DMS 273 treated with DMSO at 0.1 percent for 48 hours (cell line): ENCODE measurements at places on chromosomes 1 and 21.
A peak's percentile ranks its signal among the peaks of the same experiment; 100 is the strongest.

DNA sequence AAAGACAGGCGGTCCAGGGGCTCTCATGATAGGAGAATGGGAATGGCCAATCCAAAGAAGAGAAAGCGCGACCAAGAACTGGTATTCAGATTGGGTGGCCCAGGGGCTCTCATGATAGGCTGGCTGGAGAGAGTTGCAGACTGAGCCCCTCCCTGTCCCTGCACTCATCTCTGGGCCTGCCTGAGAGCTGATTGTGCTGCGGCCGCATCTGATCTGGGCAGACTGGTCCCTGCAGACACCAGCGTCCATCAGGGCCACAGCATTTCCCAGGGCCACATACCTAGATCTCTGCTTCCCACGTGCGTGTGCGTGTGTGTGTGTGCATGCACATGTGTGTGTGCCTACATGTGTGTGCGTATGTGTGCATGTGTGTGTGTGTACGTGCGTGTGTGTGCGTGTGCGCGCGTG, 30.4 kb upstream of the MAN1C1 start:
- no peak for DNase-seq

DNA sequence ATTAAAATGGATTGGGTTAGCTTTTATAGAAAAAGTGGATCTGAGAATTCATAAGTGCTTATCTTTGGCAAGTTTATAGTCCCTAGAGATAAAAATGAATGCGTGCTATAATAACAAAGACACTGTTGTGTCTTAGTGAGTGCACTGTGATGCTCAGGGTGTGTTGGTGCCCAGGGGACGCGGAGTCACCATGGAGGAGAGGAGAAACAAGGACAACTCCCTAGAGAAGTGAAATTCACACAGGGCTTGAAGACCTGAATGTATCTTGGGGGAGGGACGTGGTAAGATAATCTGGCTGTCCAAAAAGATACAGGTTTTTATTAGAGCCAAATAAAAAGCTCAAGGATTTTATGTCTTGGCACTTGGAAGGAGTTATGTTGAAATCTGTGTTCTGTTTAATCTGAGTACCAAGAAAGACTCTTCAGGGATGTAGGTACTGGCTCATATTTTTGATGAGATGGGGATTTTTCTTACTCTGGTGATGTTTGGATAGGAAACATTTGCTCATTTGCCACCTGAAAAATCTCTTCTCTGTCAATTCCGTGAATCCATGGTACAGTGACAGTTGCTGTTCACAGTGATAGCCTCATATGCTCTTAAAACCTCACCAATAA, 9.6 kb downstream of the SMYD2 start:
- DNase-seq, result no peak

DNA sequence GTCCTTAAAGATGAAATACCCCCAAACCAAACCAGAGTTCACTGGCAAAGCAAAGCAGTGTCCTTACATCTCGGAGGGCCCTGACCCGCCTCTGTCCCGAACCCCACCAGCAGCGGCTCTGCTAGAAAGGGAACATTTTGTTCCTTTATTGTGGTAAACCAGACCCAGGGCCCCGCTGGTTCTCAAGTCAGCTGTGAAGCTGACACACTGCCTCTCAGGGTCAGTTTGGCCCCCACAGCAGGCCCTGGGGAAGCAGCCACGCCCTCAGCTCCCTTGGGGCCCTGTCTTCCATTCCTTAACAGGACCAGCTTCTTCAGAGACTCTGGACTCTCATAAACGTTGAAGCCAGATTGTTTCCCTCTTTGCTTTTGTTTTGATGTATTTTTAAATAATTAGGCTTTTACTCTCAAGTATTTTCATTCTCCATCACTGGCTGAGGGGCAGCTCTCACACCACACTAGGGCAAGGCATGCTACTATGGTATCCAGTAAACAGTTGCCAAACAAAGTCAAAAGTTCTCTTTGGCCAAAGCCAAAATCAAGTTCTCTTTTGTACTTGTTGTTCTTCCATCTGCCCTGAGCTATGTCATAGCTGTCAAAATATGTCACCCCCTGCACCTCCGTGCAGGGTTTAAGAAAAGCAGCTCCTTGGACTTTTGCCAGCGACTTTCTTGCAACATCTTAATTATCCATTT, 61.1 kb upstream of the ANGPTL1 start:
- no peak for DNase-seq

DNA sequence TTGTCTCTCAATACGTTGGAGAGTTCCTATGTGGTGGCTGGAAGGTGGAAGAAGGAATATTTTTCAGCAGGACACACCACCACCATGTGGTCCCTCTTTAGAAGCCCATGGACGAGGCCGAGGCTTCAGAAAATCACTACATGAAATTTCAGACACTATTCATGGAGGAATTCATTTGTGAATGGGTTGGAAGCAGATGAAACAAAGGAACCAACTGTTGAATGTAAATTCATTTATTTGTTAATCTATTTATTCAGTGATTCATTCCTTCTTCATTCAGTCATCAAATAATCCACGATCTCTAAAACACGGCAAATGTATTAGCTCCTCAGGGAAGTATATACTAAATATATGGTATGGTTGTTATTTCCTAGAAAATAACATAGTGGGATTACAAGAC, 12.2 kb downstream of the SLC35F3 start:
- no peak for DNase-seq

- no peak for DNase-seq
Measured at GRCh38 chr1:65965112-65965996, 172.7 kb downstream of the PDE4B start.

GRCh38 chr1:224377676-224378006, 21.0 kb downstream of the CNIH4 start:
- DNase-seq, result no peak

GRCh38 chr21:46562964-46563607, 41.8 kb downstream of the S100B start:
- DNase-seq, result no peak

DNA sequence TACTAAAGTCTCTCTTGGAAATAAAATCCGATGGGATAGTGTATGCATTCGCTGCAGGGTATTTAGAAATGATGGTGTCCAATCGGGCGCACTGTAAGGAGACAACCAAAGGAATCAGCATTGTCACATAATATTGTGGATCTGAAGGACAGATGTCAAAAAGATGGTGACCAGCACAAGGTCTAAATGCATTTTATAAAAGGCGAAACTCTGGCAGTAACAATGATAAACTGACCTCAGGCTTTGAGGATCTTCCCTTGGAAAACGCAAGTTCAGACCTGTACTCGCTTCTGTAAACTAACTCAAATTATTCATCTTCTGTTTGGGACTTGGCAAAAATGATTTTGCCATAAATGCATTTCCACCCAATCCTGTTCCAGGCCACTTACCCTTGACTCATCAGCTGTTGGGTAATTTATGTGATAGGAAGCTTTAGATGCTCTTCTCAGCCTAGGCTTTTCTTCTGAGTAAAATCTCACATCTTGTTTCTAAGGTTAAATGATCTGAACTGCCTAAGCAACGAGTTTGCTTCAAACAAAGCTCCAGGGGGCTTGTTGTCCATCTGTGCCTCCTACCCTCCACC, 33.8 kb downstream of the STPG1 start:
- no peak for DNase-seq

GRCh38 chr1:147541672-147542568, 619 bp downstream of the BCL9 start:
- peak; percentile 66 for DNase-seq

DNA sequence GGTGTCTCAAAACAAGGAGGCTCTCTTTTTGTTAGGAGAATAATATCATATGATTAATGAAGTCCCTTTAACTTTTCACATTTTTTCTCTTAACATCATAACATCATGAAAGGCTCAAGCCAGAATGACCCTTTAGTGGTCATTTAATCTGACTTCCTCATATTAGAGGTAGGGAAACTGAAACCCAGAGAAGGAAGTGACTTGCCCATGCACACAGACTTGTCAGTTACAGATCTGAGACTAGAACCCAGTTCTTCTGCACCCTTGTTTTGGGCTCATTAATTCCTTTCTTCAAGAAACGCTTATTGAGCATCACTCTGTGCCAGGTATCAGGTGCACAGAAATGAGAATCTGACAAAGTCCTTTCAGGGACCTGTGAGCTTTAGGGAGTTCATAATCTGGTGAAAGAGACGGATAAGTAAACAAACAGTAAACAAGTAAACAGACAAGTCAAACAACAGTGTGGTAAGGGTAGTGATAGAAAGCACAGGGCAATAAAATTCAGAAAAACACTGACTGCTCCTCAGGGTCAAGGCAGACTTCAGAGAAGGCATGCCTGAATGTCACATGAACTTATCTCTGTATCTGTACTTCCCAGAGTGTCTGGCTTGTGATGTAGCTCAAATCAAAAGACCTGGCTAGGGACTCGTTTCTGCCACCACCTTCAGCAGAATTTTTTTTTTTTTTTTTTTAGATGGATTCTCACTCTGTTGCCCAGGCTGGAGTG, 38.3 kb upstream of the OSBPL9 start:
- DNase-seq, result no peak

DNA sequence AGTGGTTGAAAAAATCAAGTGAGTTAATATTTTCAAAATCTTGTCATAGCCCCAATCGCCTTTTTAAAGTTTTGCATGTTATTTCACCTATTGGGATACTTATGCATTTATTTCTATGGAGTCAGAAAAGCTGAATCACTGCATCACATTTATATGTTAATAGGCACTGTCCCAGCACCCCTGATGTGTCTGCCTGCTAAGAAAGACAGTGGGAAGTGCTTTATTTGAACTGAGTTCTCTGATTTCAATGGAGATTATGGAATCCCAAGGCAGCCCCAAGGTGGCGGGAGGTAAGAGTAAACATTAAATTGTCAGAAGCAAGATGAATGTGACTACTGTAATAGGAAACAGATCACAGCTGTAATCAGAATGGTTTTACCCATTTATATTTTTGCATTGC, 2225.7 kb downstream of the NCAM2 start:
- no peak for DNase-seq

- no peak for DNase-seq
Measured at GRCh38 chr1:34013958-34014737, 150.3 kb downstream of the HMGB4 start.

- peak; percentile 1 for DNase-seq
Measured at GRCh38 chr21:14403681-14404318, 20.9 kb upstream of the HSPA13 start.

DNA sequence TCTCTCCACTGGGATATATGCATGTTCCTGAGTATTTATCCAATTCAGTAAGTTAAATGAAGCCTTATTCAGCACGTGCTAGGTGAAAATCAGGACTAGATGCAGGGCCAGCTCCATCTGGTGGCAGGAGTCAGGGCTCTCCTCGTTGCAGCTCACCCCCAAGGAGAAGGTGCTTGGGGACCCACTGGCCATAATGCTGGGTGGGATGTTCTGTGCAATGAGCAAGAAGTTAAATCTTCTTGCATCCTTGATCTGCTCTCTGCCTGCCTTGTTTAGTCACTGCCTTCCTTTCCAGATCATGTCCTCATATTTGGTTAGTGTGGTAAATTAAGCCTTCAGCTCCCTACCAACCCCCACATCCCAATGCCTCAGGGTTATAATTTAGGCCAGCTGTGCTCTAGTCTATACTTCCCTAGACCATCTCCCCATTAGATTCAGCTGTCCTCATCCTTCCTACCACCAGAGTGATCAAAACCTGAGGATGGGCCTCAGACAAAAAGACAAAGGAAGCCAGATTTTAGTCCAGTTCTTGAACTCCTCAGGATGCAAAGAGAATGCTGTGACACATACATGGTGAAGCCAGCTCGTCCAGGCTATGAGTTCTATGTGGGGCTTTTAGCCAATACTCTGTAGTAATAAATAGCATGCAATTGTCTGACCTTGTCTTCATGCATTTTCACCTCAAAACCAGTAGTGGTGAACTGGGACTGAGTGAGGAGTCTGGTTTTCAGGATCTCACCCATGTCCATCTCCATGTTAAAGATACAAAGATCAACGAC, 55.9 kb downstream of the SEC16B start:
- DNase-seq, result peak; percentile 42

DNA sequence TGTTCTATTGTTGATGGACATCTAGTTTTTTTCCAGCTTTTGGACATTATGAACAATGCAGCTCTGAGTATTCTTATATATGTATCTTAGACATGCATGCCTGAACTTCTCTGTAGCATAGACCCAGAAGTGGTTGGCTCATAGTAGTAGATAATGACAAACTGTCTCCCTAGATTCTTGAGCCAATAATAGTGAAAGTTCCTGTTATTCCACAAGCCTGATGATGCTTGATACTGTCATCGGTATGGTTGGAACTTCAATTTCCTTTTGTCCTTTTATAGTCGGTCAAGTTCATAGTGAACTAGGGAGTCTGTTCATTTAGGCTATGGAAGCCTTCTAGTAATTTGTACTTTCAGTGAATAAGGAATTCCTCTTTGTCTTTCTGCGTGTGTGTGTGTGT, 56.8 kb downstream of the MTR start:
- DNase-seq, result no peak

DNA sequence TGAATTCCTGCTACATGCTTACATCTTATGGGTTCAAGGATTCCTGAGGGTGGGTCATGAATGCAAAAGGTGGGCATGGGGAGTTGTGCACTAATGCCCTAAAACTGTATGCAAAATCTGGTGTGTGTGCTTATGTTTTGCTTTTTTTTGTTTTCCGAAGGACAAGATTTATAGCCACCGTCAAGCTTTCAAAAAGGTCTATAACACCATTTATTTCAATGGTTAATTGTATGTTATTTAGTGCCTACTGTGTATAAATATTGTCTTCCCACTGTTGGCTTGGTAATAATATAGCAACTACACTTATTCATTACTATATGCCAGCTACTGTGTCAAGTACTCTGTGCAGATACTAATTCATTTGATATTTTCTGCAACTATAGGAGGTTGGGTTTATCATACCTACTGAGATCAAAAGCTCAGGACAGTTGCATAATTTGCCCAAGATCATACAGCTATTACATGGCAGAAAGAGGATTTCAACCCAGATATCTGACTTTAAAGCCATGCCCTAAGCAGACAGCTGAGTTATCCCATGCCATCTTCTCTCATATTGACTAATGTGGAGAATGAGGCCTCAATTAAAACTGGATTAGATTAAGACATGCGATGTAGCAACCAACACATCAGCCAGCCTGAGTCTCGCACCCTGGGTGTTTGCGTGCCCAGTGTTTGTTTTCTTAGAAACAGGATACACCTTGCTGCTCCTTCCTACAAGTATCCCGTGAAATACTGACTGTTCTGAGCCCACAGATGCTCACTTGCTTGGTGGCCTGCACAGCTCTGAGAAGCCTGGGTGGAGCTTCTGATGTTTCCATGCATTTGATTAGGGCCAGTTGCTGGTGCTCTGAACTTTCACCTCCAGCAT, 34.6 kb downstream of the GADD45A start:
- DNase-seq, result no peak

- no peak for DNase-seq
Measured at GRCh38 chr1:157482174-157482573, 70.1 kb downstream of the FCRL5 start.

DNA sequence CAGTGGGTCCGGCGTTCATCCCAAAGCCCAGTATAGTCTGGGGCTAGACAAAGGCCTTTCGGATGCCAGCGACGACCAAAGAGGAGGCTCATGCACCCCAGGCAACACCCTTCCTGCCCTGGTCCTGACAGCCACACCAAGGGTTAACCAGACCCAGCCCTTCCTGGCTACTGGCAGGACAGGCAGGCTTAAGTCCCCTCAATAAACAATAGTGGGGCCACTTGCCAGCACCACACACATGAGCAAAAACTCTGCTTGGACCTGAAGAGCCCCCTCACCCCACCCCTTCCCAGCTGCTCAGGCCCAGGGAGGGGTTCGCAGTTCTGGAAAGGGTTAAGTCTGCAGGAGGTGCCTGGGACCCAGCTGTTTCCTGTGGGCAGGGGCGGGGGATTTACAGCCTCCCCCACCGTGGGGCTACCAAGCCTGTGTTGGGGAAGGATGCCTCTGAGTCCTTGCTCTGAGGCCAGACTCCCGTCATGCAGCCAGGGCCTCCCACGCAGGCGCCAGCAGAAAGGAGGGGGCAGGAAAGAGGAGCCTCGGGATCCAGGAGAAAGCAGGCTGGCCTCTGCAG, 18.2 kb downstream of the PHLDA3 start:
- peak; percentile 43 for DNase-seq

GRCh38 chr1:57474137-57474750, 50.4 kb upstream of the DAB1 start:
- no peak for DNase-seq
